ENCODE measurements at places on chromosomes 5 and 9.

GRCh38 chr9:134204991-134205578 lies 40.7 kb upstream of the RNU6ATAC start:
- no peak for DNase-seq

DNA sequence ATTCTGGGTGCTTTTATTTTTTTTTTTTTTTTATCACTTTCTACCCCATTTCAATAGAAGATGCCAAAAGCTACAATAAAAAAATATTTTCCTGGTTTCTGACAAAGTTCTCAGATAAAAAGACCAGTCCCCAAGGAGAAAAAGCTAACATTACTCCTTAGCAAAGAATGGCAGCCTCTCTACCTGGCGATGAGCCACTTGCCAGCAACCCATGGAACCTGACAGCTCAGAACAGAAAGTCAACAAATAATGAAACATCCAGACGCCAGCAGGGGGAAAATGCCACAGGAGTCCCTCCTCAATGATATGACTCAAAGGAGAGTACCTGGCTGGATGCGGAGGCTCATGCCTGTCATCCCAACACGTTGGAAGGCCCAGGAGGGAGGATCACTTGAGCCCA lies 123.2 kb downstream of the MYO10 start:
- DNase-seq: no peak

DNA sequence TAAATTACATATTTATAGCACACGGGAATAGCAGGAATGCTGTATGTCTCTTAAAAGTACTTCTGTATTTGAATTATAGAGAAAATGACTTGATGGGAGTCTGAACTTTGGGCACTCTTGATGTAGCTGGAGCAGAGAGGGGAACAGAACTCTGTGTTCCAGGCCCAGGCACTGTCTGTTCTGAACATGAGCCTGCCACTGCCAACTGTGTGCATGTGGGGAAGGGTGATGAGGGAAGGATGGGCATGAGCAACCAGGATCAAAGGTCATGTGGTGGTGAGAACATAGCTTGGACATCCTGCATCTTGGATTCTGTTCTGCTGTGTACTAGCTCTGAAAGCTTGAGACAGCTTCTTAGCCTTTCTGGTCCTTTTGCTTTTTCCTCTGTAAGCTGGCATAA lies 16.4 kb upstream of the ZBED3 start:
- DNase-seq: no peak

- DNase-seq: no peak
These were observed at the start of gene FIBCD1 for GRCh38 chr9:130938652-130939404. FIBCD1 (minus strand) TSS chr9:130939247; CDS start chr9:130938607, 640 bp downstream.

DNA sequence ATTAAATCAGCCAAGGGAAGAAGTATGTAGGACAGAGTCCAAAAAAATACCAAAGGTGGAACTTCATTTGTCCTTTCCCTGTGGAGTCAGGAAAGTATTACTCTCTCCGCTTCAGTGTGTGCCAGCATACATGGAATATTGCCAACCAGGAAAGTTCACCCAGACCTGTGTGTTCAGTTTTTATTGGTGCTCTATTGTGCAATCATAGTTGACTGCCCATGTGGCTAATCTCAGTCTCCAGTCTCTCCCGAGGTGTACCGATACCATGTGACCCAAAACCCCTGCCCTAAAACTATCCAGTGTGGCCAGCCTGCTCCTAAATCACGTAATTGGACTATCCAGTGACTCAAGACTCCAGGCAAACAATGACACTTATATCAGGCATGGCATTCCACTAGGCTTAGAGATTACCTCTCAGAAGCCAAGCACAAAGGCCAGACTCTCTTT lies 38.8 kb downstream of the NFX1 start:
- DNase-seq: no peak

- no peak for DNase-seq
These were observed 94.0 kb upstream of the ALDH1B1 start for GRCh38 chr9:38298503-38298902.

- no peak for DNase-seq
These were observed 608.9 kb downstream of the DTWD2 start for GRCh38 chr5:118379470-118379869.

GRCh38 chr5:142057697-142058056 lies 44.9 kb upstream of the GNPDA1 start:
- DNase-seq: no peak

Measured in activated CD4-positive, alpha-beta T cell treated with anti-CD3 and anti-CD28 coated beads, Interleukin-2, amount 50 U/mL, for 24 hours (primary cell).